ENCODE measurements at places on chromosomes 5 and 9. TPM values are rescaled to one million over a fixed set of nuclear protein-coding genes. Genes with fewer than 3 reads are reported as not detected.

Gene MEF2C
- total RNA-seq, result 20.5 TPM

Gene PCDHB10
- 7.0 TPM for total RNA-seq

Gene NMUR2
- not detected for total RNA-seq

Gene PDE8B
- 0.18 TPM for total RNA-seq

GRCh38 chr5:40828021-40828631, 6.9 kb downstream of the RPL37 start:
- peaks cover 72% of the 10 kb centered on the region for H3K36me3 ChIP-seq
- no peak overlapping the region for H3K27ac ChIP-seq
- no peak for DNase-seq

DNA sequence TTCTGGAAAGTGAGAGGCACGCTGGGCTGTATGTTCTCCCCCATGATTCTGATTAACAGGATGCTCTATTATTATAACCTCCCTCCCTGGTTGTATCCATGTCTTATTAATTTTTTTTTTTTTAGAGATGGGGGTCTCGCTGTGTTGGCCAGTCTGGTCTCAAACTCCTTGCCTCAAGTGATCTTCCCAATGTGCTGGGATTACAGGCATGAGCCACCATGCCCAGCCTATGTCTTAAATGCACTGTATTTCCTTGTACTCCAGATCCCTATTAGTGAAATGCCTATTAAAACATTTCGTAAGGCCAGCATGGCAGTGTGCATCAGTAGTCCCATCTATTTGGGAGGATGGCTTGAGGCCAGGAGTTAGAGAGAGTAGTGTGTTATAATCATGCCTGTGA, 7.0 kb downstream of the TIGD6 start:
- no peaks in the 10 kb centered on the region for H3K27me3 ChIP-seq
- H3K4me3 ChIP-seq, result no peak overlapping the region
- H3K27ac ChIP-seq, result no peak overlapping the region
- no peak for DNase-seq

DNA sequence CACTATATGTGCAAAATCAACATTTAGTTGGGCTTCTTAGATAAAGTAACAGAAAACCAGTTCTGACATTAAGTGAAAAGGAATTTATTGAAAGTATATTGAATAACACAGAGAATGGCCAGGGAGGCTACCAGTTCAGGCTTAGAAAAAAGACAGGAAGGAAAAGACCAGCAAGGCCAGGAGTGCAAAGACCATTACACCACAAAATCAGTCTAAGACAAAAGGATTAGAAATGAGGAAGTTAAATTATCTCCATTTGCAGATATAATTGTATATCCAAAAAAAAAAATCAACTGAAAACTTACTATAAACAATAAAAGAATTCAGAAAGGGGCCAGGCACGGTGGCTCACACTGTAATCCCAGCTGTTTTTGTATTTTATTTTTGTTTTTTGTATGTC, 4.8 kb upstream of the TEX10 start:
- H3K27ac ChIP-seq, result no peak overlapping the region
- H3K4me3 ChIP-seq, result no peak overlapping the region
- H3K4me1 ChIP-seq, result peaks cover 4% of the 10 kb centered on the region
- H3K36me3 ChIP-seq, result no peaks in the 10 kb centered on the region

GRCh38 chr5:173645437-173645807, 29.0 kb upstream of the BOD1 start:
- DNase-seq, result peak; percentile 56
- no peak overlapping the region for H3K27ac ChIP-seq
- H3K4me1 ChIP-seq, result peaks cover 8% of the 10 kb centered on the region
- H3K27me3 ChIP-seq, result no peaks in the 10 kb centered on the region

GRCh38 chr9:32264170-32264864, 120.1 kb upstream of the ACO1 start:
- no peak overlapping the region for H3K27ac ChIP-seq
- H3K4me1 ChIP-seq, result no peaks in the 10 kb centered on the region
- H3K4me3 ChIP-seq, result no peak overlapping the region
- peak; percentile 1 for DNase-seq

Data from astrocyte (in vitro differentiated cells and primary cell).